Ovary (tissue), 10 donors: ENCODE measurements at places on chromosomes 6 and 20.

- no peak for DNase-seq
Measured at GRCh38 chr20:45029884-45030283, 63.6 kb downstream of the STK4 start.

- no peak for DNase-seq
Measured at GRCh38 chr6:96153775-96154174, 138.0 kb downstream of the FUT9 start.

DNA sequence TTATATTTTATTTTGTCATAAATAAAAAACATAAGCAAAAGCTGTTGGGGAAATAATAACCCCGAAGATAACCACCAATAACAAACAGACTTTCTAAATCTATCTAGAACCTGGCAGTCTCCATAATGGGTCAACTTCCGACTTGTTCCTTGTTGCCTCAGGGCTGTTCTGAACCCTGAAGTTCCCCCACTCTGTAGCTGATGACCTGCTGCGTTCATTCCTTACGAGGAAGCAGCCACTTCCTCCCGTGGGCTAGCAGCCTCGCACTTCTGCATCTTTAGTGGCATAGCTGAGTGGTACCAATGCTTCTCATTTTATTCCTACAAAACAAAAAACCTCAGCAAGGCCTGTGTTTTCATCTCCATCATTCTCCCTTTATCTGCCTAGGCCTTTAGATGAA lies 103.0 kb downstream of the PLEKHG1 start:
- no peak for DNase-seq

DNA sequence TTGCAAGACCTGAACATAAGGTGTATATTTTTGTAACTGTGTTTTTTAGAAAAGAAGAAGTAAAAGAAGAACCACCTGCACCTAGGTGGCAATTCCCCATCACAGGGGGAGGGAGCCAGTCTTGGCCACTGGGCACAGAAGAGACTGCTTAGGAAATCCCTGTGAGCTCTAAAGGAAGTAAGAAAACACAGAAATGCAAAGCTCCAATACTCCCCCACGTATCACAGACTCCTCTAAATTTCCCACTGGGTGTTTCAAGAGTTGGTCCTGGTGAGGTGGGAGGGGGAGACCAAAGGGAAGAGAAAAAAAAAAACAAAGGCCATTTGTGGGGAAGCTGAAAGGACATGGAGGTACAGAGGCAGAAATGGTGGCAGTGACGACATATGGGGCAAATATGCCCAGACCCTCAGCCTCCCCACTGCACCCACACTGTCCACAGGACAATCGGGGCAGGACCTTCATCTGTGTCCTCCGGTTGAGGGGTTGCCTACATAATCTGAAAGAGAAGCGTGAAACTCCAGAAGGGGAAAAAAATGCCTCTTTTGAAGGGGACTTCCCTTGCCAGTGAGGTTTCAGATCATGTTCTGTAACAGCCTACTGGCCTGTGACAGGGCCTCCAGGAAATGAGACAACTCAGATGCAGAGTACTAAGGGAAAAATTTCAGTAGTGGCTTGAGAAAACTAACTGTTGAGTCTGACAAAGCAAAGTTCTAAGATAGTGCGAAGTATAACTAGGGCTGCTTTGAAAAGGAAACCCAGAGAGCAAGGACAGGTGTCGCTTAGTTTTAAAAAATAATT lies 226.2 kb upstream of the MARCKS start:
- DNase-seq: no peak

DNA sequence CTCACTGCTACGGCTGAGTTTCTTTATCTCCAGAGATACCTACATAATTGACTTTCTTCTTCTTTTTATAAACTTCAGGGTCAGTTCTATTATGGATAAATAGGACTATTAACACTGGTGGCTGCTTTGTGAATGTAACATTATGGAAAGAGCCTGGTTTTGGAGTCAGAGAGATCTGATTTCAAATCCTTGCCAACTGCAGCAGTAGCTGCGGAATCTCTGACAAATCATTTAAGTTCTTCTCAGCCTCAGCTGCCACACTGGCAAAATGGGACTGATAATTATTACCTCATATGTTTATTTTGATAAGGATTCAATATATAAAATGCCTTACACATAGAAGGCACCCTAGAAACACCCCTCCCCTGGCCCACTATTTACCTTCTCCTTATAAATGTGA lies 160.5 kb downstream of the BACH2 start:
- DNase-seq: no peak

GRCh38 chr20:57282670-57283361 lies 16.4 kb upstream of the BMP7 start:
- DNase-seq: no peak

DNA sequence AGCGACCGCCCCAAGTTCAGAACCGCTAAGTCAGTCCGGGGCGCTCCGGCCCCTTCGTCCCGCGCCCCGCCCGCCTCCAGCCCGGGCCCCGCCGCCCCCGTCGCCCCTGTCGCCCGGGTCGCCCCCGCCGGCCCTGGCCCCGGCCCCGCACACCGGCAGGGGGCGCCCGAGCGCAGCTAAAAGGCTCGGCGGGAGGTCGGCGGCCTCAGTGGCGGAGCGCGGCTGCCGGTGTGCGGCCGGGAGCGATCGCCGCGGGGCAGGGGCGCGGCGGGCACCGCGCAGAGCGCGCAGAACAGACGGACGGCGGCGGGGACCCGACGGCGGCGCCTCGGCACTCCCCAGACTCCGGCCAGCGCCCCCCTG lies at the start of gene FNDC1:
Gene FNDC1, plus strand, starts transcription at position 208 of the 363 bp plus-strand sequence. CDS start 197 bp downstream, outside the sequence.
- no peak for DNase-seq

- DNase-seq: no peak
Measured at GRCh38 chr6:88547768-88548167, 381.6 kb upstream of the CNR1 start.

DNA sequence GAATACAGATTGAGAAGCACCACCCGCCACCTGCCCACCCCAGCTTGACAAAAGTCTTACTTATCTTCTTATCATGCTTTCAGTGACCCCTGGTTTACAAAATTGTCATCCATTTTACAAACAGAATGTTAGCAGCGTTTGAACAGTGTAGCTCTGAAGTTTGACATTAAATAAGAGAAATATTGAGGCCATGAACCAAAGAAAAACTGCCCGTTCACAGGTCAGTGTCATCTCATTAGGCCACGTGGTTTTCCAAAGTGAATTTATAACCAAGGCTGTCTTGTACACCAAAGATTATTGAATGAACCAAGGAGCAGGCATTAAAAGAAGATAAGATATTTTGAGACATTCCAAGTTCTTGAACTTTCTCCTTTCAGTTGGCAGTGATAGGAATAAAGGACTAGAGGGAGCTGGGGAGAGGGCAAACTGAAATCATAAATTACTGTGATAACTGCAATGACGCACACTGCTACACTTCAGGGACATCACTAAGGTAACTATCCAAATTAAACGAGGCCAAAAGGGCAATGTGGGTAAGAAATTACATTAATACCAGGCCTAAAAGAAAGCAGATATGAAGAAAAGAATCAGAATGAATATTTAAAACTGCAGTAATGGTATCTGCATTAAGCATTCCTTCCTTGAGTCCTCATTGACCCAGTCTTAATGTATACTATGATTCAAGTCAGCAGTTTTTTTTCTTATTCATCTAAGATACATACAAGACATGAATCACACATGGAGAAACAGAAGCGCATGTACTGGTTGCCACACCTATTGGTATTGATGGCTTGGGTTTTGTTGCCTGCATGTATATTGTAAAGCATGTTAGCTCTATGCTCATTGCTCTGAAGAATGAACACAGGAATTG lies 159.8 kb upstream of the ARG1 start:
- DNase-seq: no peak
